Activated T-helper 2 cell treated with anti-CD3 and anti-CD28 coated beads, Interferon-gamma antibody, Interleukin-2, Interleukin-4, amounts not matched to agents 10 μg/mL and 5 μg/mL and 100 μg/mL, durations not matched to agents 14 hours and 24 hours and 36 hours (primary cell): ENCODE measurements at places on chromosomes 7 and 10. TPM values are rescaled to one million over a fixed set of nuclear protein-coding genes. Genes with fewer than 3 reads are reported as not detected.

DNA sequence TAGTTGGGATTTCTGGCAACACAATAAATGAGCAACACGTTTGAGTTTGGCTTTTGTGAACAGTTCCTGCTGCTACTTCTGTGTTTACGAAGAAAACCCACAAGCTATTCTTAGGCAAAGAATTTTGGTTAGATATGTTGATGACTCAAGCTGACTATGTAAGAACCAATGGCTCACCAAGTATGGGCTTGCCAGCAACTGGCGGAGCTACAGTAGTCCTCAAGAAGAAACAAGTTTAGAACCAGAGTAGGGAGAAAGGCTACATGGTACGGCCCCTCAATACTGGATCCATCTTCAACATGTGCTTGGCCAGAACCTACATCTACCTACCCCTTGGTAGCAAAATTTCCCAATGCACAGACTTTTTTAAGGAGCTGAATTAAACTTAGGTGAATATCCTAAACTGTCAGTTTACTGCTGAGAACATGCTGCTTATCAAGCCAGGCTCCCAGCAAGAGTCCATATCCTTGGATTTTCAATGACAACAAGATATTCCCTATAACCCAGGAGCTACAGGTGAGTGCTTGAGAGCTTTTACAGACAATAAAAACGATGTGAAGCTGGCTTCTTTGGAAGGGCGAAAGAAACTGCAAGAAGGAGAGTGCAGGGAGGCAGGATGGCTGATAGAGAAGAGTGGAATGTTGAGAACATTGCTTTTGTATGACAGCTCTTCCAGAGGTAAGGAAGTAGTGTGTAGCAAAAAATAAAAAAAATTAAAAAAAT, 74.3 kb upstream of the ASAH2 start:
- no peaks in the 10 kb centered on the region for H3K27me3 ChIP-seq
- peaks cover 34% of the 10 kb centered on the region for H3K36me3 ChIP-seq
- no peak overlapping the region for H3K27ac ChIP-seq

The HGF gene
- total RNA-seq = not detected in 2 replicates

The HHEX gene
- 0.32 and 0.46 TPM in 2 replicates for total RNA-seq

GRCh38 chr10:79058899-79059841, 9.6 kb upstream of the ZMIZ1 start:
- no peak overlapping the region for H3K27ac ChIP-seq
- H3K36me3 ChIP-seq = no peaks in the 10 kb centered on the region
- DNase-seq = no peak
- H3K4me3 ChIP-seq = no peak overlapping the region

The CTTNBP2 gene
- total RNA-seq = not detected in 2 replicates

DNA sequence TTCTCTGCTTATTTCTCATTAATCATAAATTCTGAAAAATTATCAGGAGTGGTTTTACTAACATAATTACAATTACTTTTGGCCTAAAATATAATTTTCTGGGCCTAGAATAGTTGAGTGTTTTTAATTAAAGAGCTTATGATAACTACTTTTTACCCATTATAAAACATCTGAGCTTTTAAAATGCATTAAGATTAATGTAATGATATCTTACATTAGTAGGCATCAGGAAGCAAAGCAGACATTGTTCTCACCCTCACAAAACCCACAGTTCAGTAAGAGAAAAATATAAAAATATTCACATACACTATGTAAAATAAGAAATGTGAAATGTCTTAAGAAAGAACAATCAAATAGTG, 443.7 kb upstream of the SEMA3A start:
- H3K4me3 ChIP-seq = no peak overlapping the region
- H3K36me3 ChIP-seq = no peaks in the 10 kb centered on the region
- no peak overlapping the region for H3K27ac ChIP-seq
- H3K27me3 ChIP-seq = no peaks in the 10 kb centered on the region

DNA sequence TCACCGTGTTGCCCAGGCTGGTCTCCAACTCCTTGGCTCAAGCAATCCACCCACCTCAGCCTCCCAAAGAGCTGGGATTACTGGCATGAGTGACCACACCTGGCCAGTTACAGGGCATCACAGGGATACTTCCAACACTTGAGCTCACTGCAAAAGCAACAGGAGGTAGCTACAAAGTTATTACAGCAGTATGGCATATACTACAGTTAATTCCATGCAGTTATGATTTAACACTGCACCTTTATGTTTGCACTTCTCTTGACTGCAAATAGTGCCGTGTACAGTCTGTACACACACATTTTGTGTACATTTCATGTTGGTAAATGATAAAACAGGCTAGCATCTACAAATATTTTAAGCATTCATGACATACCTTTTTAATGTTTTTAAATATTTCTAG, 21.3 kb downstream of the SRPK2 start:
- H3K36me3 ChIP-seq = peaks cover 23% of the 10 kb centered on the region
- no peak overlapping the region for H3K27ac ChIP-seq

The OR9A2 gene
- 0.30 TPM in 1 of 2 replicates, not detected in the other for total RNA-seq

The ADD3 gene
- total RNA-seq = 37.8 and 47.4 TPM in 2 replicates
